Germinal center (tissue), 1 donor: ENCODE measurements at places on chromosomes 7 and 10.

GRCh38 chr10:24240041-24240751, 31.3 kb downstream of the KIAA1217 start:
- DNase-seq: no peak

GRCh38 chr10:120580918-120581895, 124.2 kb downstream of the PLPP4 start:
- DNase-seq: no peak

GRCh38 chr10:58322072-58322834, 12.6 kb upstream of the UBE2D1 start:
- DNase-seq: no peak

DNA sequence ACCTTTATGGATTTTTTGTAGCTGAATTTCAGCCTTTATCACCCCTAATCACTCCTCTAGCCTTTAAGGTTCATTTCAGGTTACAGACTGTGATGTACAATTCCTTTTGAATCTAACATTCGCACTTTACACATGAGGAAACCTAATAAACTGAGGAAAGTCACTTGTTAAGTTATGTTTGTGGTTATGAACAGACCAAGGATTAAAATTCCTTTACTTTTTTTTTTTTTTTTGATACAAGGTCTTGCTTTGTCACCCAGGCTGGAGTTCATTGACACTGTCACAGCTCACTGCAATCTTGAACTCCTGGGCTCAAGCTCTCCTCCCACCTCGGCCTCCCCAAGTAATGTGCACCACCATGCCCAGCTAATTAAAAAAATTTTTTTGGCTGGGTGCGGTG, 3.6 kb downstream of the MCU start:
- no peak for DNase-seq

DNA sequence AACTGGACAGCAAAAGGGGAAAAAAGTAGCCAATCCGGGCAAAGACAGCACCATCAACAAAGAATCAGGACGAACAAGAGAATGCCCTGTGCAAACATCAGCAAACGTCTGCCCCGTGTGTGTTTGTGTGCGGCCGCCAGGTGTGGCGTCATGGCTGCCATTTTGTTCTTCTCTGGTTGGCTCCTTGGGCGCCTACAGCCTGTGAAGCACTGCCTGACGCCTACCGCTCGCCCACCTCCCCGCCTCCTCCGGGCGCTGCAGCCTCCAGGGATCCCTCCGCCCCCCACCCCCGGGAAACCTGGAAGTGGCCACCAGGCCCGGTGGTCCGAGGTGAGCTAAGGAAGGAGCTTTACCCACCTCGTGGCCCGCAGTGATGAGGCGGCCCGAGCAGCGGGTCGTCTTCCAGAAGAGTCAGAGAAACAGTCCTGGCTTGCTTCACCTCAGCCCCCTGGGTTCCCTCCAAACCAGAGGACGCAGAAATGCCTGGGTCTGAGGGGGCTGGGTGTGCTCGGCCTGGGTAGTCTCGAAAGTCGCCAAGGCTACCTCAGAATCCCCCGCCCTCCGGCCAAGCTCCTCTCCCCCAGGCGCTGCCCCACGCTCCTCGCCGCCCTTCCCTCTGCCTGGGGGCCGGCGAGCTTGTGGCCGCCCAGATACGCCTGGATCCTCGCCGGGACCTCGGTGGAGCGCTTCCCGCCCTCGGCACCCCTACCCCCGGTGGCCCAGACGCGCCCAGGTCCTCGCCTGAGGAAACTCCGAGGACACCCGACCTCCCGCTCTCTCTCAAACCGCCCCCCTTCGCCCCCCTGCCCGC, 61.8 kb upstream of the IL6 start:
- no peak for DNase-seq

DNA sequence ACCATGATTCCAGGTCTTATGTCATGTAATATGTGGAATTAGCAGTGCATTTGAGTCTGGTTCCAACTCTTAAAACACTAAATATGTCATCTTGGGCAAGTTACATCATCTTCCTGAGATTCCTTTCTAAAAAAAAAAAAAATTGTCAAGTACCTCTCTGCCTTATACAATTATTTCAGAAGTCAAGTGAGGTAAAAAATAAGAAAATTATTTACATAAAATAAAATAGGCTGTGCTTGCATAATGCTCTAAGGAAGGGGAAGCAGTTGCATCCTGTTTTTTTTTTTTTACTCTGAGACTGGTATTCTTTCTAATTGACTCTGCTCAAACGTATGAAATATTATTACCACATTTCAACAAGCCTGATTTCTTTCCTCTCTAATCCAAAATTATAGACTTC, 55.1 kb upstream of the SEMA3A start:
- DNase-seq: no peak

DNA sequence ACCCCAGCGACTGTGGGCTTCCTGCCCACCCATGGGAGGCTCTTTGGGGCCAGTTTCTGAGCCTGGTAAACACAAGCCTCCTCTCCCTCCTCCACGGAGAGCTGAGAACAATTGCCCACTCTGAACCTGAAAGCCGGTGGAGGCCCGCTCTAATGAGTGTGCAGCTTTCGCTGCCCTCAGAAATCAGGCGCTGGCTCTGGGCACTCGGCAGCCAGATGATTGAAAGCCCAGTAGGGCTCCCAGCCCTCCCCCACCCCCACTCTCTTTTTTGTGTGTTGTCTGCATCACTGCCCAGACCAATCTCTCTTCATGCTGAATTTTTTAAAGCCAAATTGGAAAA, 438.9 kb downstream of the RPS24 start:
- no peak for DNase-seq
